ENCODE measurements at places on chromosomes 6 and 20.

DNA sequence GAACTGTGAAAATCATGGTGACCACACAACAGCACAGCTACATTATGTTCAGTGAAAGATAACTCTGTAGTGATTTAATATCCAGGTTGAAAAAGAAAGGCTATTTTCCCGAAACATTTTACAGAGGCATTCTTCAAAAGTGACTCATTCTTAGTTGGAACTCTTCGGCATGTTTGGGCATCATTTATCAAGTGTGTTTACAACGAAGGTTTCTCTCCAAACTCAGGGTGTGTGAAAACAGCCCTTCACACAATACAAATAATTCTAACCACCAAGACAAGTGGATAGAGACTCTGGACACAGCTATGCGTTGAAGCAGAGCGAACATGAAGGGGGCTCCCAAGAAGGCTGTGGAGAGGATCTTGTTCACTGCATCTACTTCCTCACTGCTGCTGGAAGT is 57.6 kb downstream of the CBLN4 start:
- DNase-seq: no peak

- no peak for DNase-seq
Measured at GRCh38 chr6:100440935-100441334, 23.8 kb downstream of the SIM1 start.

GRCh38 chr6:115982453-115982852 is 78.2 kb downstream of the FRK start:
- no peak for DNase-seq

- no peak for DNase-seq
Measured at GRCh38 chr20:13292201-13292885, 71.3 kb downstream of the ISM1 start.

DNA sequence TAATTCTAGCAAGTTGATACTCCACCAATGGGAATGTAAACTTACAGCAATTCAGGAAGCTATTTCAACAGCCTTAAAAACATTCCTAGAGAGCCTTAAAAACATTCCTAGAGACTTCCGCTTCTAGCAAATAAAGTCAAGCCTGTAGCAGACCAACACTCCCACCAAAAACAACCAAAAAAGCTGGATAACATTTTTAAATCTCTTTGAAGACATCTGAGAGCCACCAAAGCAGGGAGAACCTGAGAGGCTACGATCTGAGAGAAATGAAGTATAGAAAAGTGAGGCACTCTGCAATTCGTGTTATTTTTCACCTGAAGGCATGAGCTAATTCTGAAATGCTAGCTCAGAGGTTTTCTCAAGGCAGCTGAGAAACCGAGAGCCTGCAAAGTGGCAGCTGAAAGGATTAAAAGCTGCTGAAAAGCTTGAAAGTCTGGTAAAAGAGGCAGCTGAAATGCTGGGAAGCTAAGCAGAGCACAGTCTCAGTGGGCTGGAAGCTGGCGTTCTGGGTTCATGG is 20.9 kb downstream of the GPR63 start:
- DNase-seq: no peak

DNA sequence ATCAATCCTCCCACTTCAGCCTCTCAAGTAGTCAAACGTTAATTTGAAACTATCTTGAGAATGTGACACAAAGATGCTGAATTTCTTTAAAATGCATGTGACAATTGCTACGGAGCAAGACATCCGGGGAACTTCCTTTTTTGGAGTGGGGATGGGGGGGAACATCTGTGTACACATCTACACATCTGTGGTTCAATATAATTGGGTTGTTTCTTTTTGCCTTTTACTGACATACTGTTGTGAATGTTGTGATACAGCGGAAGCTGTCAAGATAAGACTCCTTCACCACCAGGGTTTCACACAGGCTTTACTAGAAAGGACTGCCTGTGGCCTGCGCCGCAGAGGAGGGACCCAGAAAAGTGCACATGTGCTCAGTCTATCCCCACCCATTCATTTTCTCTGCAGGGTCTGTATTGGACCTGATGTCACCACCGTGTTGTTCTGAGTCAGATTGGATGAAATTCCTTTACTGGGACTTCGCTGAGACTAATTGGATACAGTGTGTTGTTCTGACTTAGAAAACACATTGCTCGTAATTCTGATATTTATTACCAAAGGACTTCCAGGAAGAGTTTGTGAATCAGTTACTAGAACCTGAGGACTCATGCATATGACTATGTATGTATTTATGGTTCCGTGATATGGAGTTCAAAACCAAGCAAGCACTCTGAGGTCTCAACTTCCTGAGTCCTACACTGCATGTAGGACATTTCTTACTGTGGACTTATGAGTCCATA is 98.7 kb upstream of the SGK1 start:
- DNase-seq: no peak

All from AML-193 (cell line).